ENCODE measurements at places on chromosomes 5 and 9. TPM values are rescaled to one million over a fixed set of nuclear protein-coding genes. Genes with fewer than 3 reads are reported as not detected.

Gene MGAT4B
- 207 TPM for total RNA-seq

Gene C7
- 36.9 TPM for total RNA-seq

Gene DAPK1
- total RNA-seq = 31.8 TPM

Gene LRRC70
- 1.0 TPM for total RNA-seq

Gene SLC6A3
- not detected for total RNA-seq

Gene SLC45A2
- 0.17 TPM for total RNA-seq

Gene PPP1R26
- 15.6 TPM for total RNA-seq

Gene GZMA
- not detected for total RNA-seq

Data from smooth muscle cell of the pulmonary artery (primary cell).